SJCRH30 (cell line): ENCODE measurements at places on chromosomes 13 and 19. TPM values are rescaled to one million over a fixed set of nuclear protein-coding genes. Genes with fewer than 3 reads are reported as not detected.

The ACP7 gene
- total RNA-seq: not detected in 2 replicates

The PCP2 gene
- not detected in 2 replicates for total RNA-seq

The IZUMO2 gene
- 0.24 TPM in 1 of 2 replicates, not detected in the other for total RNA-seq

The APLP1 gene
- total RNA-seq: 32.1 and 32.7 TPM in 2 replicates

The IRGC gene
- total RNA-seq: not detected in 2 replicates

The ZNF221 gene
- 7.5 and 8.5 TPM in 2 replicates for total RNA-seq

The NCR1 gene
- total RNA-seq: not detected in 2 replicates

The DAND5 gene
- not detected in 2 replicates for total RNA-seq

The SMIM44 gene
- total RNA-seq: not detected in 2 replicates

The N4BP2L1 gene
- total RNA-seq: 6.3 and 10.4 TPM in 2 replicates

The CPAMD8 gene
- total RNA-seq: 0.08 and 0.34 TPM in 2 replicates

The POU4F1 gene
- 77.8 and 97.0 TPM in 2 replicates for total RNA-seq

The MEF2B gene
- total RNA-seq: not detected in 2 replicates

The GRK1 gene
- not detected in 2 replicates for total RNA-seq

The RGCC gene
- not detected in 2 replicates for total RNA-seq

The EBPL gene
- 56.6 and 62.1 TPM in 2 replicates for total RNA-seq

The ZNF726 gene
- 23.3 and 25.3 TPM in 2 replicates for total RNA-seq
